Hindlimb muscle (tissue), 1 donor: ENCODE measurements at places on chromosomes 12 and 14. TPM values are rescaled to one million over a fixed set of nuclear protein-coding genes. Genes with fewer than 3 reads are reported as not detected.

DNA sequence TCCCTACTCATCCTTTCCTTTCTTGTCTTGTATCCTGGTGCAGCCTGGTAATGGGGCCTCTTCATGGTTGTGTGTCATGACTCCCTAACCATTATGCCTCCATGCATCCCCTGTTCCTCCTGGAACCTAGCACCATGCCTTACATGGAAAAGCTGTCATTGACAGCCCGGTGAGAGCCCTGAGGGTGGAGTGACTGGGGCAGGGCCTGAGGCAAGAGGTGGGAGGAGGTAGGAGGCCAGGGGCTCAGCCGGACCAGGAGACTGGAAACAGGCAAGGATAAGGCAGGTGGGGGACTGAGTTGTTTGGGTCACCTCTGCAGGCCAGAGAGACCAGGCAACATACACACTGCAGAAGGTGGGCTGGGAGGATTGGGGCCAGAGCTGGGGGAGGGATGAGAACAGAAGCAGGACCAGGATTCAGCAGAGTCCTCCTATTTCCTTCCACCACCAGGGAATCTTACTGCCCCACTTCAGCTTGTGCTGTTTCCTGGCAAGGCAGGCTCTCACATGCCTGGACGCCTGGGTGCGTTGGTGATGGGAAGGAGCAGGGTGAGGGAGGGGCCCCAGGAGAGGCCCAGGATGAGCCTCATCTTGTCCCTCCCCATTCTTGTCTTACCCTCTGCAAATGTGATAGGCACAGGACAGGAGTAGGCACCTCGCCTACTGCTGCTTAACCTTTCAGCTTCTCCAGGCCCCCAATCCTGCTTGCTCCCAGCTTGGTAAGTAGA lies at the start of gene LTB4R2:
LTB4R2 (plus strand) TSS at position 603 of the 727 bp plus-strand sequence. CDS start 525 bp downstream, outside the sequence.
- no peak for DNase-seq

- no peak for DNase-seq
Measured at GRCh38 chr14:81459912-81460311, 59.8 kb upstream of the STON2 start.

Gene FAR2
- polyA plus RNA-seq = 8.6 TPM

GRCh38 chr12:101653030-101653429 lies 44.4 kb upstream of the CHPT1 start:
- DNase-seq = no peak

- DNase-seq = no peak
Measured at GRCh38 chr12:94516985-94517384, 57.3 kb upstream of the CEP83 start.

DNA sequence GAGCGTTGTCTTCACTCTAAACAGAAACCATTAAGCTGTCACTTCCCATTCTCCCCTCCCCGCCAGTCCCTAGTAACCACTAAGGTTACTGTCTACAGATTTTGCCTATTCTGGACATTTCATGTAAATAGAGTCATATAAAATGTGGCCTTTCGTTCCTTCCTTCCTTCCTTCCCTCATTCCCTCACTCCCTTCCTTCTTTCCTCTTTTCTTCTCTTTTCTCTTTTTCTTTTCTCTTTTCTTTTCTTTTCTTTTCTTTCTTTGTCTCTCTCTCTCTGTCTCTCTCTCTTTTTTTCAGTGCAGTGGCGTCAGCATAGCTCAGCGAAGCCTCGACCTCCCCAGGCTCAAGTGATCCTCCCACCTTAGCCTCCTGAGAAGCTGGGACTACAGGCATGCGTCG lies 37.8 kb downstream of the HCAR2 start:
- no peak for DNase-seq

DNA sequence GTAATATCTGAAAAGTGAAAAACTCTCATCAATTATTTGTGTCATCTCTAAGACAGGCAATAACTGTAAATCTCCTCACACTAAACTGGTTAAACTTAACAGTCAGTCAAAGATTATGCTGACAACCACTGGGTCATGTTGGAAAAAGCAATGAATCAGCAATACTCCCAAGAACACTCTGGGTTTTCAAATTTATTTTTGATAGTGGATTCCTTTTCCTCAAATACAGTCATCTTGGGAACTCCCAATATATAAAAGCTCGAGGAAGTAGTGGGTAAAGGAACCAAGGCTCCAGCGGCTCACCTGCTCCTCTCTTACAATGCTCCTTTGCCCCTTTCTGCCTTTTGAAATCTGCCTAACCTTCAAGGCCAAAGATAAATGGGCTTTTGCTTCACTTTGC lies 70.0 kb downstream of the ARMH4 start:
- no peak for DNase-seq

Gene BEST3
- polyA plus RNA-seq = 85.5 TPM

- no peak for DNase-seq
Measured at GRCh38 chr14:105445290-105445689, 25.7 kb downstream of the MTA1 start.
